ENCODE measurements at places on chromosomes 2 and 18. TPM values are rescaled to one million over a fixed set of nuclear protein-coding genes. Genes with fewer than 3 reads are reported as not detected.

Gene STAT4
- 1.5 TPM for total RNA-seq

Gene EFR3B
- total RNA-seq = 3.3 TPM

Gene RBBP8
- total RNA-seq = 43.2 TPM

GRCh38 chr18:23066504-23067039, 68.7 kb upstream of the CABLES1 start:
- no peak for DNase-seq

DNA sequence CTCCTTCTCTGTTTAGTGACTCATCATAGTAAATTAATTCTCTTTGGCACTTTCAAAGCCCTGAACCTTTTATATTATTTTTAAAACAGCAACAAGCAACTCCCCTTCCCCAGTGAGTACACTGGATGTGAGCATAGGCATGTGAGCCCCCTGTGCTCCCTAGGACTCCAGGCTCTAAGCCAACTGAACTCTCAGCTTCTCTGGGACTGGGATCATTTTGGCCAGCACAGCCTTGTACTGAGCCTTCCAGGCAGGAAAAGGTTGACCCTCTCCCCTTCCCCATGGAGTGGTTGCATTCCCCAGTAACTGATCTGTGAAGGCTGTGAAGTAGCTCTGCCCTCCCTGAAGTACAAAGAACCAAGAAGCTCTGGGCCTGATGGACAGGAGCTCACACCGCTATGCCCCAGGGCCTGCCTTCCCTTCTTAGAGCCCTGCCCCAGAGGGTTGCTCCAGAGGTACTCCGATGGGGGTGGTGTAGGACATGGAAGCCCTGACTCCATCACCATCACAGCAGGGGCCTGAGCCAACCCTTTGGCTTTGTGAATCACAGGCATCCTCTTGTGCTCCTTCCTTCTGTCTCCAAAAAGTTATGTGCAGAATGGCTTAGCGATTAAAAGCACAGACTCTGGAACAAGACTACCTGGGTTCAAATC, 57.8 kb downstream of the ADD2 start:
- peak; percentile 66 for DNase-seq

GRCh38 chr2:82636402-82637020, 1822.6 kb downstream of the SUCLG1 start:
- DNase-seq = no peak

All from H7 (cell line).